Endothelial cell of umbilical vein (primary cell): ENCODE measurements at places on chromosomes 2 and 18. TPM values are rescaled to one million over a fixed set of nuclear protein-coding genes. Genes with fewer than 3 reads are reported as not detected.

DNA sequence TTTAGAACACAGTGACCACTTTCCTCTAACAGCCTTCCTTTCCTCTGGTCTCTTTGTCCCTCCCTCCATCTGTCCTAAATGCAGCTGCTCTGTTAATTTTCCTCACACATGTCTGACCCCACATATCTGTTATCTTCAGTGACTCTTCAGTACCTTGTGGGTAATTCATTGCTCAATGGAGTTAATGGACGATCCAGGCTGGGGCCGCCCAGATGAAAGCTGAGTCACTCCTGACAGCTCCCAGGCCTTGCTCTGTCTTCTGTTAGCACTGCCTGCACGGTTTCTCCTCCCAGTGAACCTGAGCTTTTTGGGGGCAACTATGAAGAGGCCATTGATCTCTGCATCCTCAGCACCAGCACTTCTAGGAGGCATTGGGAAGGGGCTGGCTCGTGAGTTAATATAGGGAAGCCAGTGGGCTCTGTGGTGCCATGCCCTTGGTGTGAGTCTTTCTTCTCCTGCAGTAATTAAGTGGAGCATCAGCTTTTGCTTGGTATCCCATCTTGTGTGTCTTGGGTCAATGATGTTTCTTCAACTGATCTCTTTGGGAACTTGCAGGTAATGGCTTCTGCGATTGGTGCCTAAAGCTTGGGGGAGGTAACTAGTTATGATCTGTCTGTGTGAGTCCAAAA lies 67.3 kb downstream of the SNORC start:
- DNase-seq, result no peak

DNA sequence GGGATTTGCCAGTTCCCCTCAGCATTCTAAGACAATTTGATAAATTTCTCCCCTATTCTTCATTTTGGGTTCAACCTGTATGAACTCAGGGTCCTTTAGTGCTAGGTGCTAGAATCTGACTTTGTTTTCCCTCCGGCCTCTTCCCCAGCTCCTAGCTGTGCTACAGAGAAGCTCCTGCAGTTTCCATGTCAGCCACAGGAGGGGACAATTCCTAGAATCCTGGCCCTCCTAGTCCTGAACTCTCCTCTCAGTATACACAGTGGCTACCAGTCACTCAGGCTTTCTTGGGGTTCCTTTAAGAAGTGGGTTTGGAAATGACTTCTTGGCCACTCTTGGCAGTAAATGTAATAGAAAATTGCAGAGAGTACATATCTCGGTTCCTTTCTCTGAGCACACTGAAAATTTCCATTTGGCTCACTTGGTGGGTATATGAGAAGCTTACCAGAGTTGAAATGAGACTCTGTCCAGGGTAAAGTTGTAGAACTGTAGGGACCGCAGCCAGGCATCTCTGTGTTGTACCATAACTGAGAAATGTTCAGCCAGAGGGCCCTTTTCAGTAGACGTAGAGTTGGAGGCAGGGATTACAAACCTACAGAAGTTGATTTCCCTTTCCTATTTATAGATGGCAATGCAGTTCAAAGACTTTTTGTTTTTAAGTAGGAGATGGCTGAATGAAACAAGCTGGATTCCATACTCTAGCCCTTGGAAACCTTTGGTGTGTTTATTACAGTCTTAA lies 5.0 kb upstream of the CHST10 start:
- DNase-seq, result peak; percentile 35

FBLN7 gene
- 2.1 and 3.3 TPM in 2 replicates for total RNA-seq

DNA sequence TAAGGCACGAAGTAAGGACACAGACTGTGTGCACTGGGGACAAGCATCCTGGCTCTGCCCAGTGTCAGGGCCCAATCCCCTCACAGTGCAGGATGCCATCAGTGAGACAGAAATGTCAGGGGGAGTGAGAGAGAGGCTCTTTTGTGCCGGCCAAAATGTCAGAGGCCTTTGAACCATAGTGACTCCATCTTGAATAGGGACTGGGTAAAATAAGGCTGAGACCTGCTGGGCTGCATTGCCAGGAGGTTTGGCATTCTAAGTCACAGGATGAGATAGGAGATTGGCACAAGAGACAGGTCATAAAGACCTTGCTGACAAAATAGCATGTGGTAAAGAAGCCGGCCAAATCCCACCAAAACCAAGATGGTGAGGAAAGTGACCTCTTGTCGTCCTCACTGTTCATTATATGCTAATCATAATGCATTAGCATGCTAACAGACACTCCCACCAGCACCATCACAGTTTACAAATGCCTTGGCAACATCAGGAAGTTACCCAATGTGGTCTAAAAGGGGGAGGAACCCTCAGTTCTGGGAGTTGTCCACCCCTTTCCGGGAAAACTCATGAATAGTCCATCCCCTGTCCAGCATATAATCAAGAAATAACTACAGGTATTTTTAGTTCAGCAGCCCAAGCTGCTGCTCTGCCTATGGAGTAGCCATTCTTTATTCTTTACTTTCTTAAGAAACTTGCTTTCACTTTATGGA lies 337.4 kb downstream of the LPIN1 start:
- no peak for DNase-seq

BCL11A gene
- 0.88 and 0.92 TPM in 2 replicates for total RNA-seq

GRCh38 chr2:226398580-226398979 lies 401.0 kb downstream of the IRS1 start:
- no peak for DNase-seq

DNA sequence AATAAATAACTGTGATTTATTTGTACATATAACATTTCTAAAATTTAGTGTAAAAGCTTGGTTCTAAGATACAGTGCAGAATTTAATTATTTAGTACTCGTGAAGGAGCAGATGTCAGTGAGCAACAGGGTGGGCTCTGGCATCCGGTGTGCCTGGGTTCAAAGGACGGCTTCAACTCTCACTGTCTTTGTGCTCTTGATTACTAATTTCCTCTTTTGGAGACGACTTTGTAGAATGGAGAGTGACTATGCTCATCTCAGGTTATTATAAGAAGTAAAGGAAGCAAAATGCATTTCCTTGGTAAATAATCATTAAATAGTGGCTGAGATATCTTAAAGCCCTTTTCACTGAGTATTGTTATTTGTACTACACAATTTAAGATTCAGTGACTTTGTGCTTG lies 271.7 kb downstream of the ASXL3 start:
- no peak for DNase-seq

- no peak for DNase-seq
These were observed 190.0 kb downstream of the EN1 start for GRCh38 chr2:118657466-118657865.

ABCB11 gene
- total RNA-seq, result 0.44 and 0.58 TPM in 2 replicates

GRCh38 chr2:241857572-241858121 lies 1.0 kb downstream of the PDCD1 start:
- no peak for DNase-seq

DNA sequence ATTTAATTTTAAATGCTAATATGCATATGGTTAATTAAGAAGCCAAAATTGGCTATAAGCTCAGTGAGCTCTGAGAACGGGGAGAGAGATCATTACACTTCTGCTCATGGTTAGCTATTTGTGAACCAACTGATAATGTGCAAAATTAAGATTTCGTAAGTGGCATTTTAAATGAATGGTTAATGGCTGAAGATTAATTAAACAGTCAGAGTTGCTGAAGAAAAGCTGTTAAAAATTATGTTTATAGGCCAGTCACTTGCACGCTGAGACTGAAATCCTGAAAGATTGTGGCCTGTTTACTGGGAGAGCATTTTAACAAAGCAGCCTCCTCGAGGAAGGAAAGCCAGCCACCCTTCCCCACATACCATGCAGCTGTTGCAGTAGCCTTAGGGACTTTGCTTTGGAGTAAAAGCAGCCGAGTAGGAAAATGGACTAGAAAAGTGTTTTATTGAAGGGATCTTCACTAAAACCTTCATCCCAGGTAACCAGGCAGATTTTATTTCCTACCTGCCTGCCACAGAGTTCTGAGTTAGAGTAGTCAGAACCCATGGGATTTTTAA lies 218.8 kb upstream of the NRP2 start:
- no peak for DNase-seq

DNA sequence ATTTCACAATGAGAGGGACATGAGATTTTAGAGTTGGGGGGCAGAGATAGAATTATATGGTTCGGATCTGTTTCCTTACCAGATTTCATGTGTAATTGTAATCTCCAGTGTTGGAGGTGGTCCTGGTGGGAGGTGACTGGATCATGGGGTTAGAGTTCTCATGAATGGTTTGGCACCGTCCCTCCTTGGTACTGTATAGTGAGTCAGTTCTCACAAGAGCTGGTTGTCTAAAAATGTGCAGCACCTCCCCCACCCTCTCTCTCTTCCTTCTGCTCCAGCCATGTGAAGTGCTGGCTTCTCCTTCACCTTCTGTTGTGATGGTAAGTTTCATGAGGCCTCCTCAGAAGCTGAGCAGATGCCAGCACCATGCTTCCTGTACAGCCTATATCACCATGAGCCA lies 138.1 kb downstream of the SCG2 start:
- no peak for DNase-seq

DNA sequence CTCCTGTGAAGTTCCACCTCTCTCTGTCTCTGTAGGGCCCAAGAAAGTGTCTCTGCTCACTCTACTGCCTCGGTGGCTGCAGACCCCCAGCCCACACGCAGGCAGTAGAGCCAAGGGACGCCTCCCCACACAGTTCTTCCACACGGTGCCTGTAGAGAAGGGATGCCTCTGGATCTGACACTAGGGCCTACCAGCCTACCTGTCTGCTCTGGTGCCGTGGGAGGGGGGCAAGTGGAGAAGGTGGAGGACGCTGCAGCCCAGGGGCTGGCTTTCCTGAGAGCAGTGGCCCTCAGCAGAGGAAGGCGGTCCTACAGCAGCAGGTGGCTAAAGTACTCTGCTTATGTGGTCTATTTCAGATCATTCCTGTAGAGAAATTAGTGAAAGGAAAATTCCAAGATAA lies 9.0 kb upstream of the TMEM214 start:
- DNase-seq, result no peak

COL4A4 gene
- not detected in 2 replicates for total RNA-seq

GALNT5 gene
- total RNA-seq, result not detected in 2 replicates

DNA sequence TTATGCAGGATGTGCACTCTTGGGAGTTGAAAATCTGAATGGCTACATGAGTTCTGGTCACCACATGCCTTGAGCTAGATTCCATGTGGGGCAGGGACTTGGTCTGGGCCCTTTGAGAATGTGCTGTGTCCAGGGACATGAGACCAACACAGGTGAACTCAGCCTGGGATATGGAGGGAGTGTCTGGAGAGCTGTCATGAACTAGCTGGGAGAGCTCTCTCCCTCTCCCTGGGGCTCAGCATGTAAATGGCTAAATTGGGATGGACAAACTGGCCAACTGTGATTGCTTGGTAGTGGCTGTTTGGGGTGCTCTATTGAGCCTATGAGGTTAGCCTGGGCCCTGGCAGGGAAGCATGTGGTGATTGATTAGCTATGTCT lies 105.1 kb upstream of the HS6ST1 start:
- DNase-seq, result no peak

DNA sequence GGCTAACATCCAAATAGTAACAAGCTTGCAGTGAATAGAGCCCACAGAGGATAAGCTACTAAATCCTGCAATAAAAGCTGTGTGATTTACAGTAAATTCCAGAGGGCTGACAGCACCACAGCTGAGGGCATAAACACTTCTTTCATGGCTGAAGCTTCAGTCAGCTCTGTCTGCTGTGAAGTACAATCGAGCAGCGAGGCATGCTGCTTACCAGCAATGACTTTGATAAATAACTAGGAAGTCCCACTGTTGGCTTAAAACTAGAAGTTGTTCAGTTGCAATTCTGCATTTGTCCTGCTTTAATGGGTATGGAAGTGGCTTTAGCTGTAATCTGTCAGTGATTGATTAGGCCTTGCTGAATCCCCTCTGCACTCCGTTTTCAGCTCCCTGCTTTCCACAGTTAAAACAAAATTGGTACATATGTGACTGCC lies 65.2 kb upstream of the FIGN start:
- DNase-seq, result no peak

DNA sequence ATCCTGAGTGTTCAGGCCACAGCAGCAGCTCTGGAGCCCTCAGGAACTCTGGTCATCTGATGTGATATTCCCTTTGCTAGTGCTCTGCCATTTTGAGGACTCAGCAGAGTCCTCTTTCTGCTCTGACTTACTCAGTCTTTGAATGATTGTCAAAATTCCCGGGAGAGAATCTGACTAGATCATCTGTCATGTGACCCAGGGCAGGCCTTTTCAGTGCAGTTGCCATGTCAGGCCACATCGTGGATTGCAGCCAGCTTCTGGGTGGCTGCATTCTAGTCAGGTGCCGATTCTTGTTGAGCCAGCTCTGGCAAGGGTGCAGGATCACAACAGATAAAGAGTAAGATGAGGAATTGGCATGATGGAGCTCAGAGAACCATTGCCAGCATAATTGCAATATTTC lies 795.6 kb downstream of the CPS1 start:
- DNase-seq, result no peak

DNA sequence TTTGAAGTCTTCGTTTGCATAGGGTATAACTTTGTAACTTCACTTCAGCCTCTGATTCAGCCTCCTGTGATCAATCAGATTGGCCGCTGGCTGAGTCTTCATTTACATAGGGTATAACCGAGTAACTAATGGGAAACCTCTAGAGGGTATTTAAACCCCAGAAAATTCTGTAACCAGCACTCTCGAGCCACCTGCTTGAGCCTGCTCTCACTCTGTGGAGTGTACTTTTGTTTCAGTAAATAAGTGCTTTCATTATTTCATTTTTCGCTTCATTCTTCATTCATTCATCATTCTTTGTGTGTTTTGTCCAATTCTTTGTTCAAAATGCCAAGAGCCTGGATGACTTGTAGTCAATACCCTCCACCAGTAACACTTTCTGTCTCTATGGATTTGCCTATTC lies 56.4 kb downstream of the CCDC85A start:
- DNase-seq, result no peak

DNA sequence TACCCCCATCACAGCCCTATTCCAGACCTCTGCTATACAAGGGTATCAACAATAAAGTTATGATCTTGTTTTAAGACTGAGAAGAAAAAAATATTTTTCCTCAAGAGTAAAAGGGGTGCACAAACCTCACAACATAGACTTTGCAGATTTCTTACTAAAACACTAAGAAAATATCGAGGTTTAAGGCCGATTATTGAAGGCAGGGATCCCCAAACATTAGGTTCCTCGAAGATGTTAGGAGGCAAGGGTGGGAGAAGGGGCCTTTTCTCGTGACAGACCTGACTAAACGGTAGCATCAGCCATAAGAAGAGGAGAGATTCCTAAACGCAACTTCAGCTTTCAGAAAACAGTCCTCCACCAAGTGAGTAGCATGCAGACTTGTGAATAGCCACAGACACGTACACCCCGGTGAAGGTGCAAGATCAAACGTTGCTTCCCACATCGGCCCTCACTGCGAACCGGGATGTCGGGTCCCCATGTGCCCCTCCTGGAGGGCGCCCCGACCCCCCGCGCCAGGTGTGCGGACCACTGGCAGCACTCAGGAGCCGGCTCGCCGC lies 678 bp downstream of the PIAS2 start:
- peak; percentile 56 for DNase-seq

- no peak for DNase-seq
These were observed 185.4 kb upstream of the SKOR2 start for GRCh38 chr18:47436871-47437270.
